ENCODE measurements at places on chromosomes 7 and 10.

GRCh38 chr7:8035647-8036518 is 67.3 kb downstream of the GLCCI1 start:
- DNase-seq = no peak

DNA sequence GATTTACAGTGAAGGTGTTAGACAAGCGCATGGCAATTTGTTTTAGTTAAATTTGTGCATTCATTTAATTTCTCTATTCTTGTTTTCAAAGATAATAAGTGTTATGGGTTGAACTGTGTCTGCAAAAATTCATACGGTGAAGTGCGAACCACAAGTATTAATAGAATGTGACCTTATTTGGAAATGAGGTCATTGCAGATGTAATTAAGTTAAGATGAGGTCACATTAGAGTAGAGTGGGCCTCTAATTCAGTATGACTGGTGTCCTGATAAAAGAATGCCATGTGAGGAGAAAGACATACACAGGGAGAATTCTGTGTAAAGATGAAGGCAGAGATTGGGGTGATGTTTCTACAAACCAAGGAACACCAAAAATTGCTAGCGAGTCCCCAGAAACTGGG is 158.8 kb upstream of the SEMA3E start:
- no peak for DNase-seq

- no peak for DNase-seq
Measured at GRCh38 chr7:117067340-117067739, 114.0 kb downstream of the ST7 start.

DNA sequence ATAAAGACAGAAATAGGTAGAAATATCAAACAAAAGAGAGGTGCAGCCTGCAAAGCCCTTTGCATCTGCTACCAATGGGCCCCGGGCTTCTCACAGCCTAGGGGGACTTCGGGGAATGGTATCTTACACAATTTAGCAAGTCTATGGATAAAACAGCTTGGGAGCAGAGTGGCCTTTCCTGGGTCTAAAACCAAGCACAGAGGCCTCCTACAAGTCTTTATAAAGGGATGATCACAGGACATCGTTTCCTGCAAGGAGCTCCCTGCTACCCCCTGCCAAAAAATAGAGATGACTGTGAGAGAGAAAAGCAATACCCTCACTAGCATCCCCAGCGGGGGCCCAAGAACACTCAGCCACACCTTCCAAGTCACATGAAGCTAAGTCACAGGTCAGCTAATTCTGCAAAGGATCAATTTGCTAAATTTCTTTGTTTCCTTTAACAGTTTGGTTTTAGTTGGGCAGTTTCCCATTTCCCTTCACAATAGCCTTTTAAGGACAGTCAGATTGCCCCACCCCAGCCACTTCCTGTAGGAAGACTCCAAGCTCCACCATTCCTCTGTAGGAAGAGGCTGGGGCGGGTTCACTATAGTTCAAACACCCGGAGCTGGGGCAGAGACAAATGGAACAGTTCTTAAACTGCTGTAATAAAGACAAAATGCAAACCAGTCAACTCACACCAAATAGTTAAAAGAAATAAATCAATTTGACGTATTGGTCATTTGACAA is 105.5 kb downstream of the SLIT1 start:
- DNase-seq = no peak

GRCh38 chr10:125296598-125296997 is 136.2 kb upstream of the CTBP2 start:
- no peak for DNase-seq

DNA sequence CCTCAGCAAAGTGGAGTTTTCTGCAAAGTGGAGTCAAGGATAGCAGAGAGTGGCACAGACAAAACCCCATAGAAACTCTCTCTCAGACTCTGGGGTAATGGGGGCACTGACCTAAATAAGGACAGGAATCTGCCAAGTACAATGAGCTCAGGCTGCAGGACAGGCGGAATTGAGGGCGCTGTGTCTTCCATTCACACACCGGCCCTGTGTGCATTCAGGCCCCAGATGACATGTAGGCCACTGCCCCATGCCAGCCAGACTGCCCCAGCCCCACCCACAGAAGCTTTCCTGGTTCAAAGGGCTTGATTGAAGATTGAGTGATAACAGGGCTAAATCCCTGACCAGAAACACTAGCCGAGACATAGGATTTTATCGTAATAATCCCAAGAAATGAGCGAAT is 52.7 kb downstream of the EEPD1 start:
- DNase-seq = no peak

- DNase-seq = peak; percentile 66
Measured at GRCh38 chr10:91298224-91298871, 77.9 kb downstream of the PCGF5 start.

GRCh38 chr7:148238761-148239325 is 351.7 kb upstream of the C7orf33 start:
- DNase-seq = no peak

GRCh38 chr7:143351060-143351459 is 11.5 kb downstream of the FAM131B start:
- DNase-seq = no peak

DNA sequence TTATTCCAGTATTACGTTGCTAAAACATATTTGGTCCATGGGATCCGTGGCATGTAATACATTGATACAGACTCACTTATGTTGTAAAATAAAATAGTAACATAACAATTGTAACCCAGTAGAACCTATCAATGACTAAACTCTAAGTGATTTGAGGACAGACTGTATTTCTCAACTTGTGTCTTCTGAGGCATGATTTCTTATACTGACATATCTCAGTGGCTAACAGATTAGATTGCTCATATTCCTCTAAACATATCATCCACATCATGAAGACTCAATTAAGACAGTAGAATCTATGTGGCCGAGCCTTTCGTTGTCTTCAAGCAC is 72.3 kb downstream of the CREB5 start:
- no peak for DNase-seq

GRCh38 chr10:74746813-74747212 is 79.6 kb upstream of the KAT6B start:
- no peak for DNase-seq

DNA sequence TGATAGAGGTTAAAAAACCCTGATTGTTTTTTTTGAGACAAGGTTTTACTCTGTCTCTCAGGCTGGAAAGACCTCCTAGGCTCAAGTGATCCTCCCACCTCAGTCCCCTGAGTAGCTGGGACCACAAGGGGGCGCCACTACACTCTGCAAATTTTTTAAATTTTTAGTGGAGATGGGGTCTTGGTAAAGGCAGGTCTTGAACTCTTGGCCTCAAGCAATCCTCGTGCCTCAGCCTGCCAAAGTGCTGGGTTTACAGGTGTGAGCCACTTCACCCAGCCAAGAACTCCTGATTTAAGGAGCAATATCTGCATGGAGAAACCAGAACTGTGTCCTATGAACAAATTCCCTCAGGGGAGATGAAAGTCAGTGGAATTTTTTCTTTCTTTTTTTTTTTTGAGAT is 7.3 kb upstream of the KLHDC10 start:
- peak; percentile 21 for DNase-seq

GRCh38 chr7:116740755-116741462 is 68.9 kb downstream of the MET start:
- no peak for DNase-seq

DNA sequence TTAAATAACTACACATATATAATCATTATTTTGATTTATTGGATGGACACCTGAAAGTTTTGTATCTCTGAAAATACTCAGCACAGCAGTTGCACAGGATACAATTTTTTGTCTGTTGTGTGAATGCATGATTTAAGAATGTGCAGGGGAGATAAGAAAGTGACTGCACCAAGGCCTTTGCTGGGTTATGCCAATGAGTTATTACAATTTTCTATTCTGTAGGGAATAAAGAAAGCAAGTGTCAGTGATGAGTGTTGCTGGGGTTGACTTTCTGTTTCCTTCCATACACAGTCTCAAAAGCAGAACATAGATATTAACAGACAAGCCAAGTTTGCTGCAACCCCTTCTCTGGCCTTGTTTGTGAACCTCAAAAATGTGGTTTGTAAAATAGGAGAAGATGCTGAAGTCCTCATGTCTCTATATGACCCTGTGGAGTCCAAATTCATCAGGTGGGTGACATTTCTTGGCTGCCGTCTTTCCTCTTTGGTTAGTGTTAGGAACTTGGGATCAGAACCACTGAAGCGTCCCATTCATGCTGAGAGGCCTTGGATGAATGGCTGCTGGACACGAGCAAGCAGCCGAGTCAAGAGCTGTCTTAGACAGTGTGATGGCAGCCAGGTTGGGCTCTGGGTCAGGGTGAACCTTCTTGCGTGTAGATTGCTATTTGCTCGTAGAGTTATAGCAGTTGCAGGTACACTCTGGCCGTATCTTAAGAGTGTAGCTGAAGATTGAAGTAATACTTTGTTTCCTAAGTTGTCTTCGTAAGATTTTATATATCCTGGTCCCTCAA is 92.8 kb downstream of the DOCK1 start:
- no peak for DNase-seq

- DNase-seq = no peak
Measured at GRCh38 chr7:48108959-48109847, 20.1 kb downstream of the UPP1 start.

- DNase-seq = peak; percentile 81
Measured at GRCh38 chr7:95824616-95825015, 52.3 kb downstream of the DYNC1I1 start.

DNA sequence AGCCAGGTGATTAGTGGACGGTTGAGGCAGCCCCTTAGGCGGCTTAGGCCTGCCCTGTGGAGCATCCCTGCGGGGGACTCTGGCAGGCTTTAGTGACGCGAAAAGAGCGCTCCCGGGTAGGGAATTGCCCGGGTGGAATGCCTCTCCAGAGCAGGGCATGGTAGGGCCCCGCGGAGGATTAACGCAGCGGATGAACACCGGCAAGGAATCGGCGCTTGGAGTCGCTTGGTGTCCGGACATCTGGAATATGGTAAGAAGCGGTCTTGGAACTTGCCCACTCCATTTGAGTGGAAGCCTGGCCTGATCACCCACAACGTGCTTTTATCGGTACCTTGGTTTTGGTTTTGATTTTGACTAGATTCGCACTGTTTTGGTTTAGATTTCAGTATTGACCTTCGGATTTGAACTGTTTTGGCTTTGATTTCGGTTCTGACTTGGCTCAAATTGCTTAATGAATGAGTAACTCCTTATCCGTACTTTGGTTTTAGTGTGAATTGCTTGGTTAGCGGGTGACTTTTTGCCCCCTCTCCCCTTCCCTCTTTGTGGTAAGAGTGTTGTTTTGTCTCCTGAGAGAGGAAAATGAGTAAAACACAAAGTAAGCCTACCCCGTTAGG is 24.2 kb upstream of the CHST3 start:
- DNase-seq = no peak

DNA sequence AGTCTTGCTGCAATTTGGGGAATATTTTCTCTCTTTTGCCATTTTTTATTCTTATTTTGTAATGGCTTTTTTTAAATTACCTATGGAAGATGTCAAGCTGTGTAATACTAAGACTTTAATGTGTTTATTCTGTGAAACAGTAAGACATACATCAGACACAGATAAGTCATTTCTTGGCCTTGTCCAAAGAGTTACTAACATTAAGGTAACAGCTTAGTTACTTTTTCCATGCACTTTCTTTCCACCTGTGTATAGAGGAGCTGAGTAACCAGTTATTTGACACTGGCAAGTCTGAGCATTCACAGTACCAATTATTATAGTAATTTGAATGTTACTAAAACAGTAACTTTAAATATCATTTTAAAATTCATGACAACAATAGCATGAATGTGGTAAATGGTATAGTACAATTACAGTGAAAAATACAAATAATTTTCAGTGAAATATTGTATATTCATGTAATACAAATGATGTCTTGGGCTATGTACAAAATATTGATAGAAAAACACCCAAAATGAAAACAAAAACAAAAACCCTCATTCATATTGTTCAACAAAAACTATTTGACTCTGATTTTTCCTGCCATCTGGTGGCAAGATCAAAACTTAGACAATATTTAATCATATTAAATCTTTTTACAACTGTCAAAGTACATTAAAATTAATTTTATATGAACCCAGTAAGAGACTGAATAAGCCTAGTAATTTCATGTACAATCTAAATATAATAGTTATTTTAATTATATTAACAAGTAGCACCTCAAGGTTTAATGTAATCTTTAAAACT is 259.8 kb upstream of the SEMA3A start:
- no peak for DNase-seq

GRCh38 chr7:28155019-28155660 is 25.5 kb downstream of the JAZF1 start:
- DNase-seq = no peak

- DNase-seq = no peak
Measured at GRCh38 chr7:131235489-131236317, 92.0 kb upstream of the MKLN1 start.

- DNase-seq = peak; percentile 75
Measured at GRCh38 chr10:78458983-78459638, 425.4 kb downstream of the RPS24 start.

GRCh38 chr7:17535776-17536175 is 237.3 kb downstream of the AHR start:
- DNase-seq = no peak

DNA sequence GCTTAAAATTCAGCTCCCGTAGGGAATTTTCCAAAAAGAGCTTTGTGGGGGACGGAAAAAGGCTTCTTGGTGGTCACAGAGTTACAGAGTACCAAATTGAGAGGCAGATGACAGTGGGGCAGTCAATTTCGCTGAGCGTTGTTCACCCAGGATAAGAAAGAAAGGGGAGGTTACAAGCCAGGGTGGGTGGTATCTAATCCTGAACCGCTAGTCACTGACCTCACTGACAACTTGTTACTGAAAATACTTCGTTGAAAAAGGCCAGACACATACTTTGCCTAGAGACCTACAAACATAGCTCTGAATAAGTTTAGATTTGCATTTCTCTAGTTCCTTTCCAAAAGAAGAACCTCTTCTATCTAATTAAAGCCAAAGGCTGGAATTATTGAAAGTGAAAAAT is at the start of gene CTNNA3:
CTNNA3 (minus strand) TSS at position 167 of the 400 bp plus-strand sequence.
- no peak for DNase-seq

DNA sequence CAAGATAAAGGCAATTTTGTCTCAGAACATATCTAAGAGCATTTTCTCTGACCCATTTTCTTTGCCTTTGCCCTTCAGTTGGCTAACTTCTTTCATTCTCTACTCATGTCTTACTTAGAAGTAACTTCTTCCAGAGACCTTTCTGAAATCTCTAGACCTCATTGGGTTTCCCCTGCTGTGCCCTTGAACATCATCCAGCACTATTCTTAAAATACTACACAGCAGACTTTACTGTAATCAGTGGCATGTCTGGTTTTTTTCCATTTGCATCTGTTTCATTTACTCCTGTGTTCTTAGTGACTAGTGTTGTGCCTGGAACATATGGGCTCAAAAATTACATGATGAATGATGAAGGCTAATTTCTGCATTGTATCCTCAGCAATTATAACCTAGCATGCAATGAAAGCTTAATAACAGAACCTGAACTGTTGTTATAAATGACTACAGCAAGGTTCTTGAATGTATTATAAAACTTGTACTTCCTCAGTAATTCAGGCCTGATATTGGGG is 301.9 kb downstream of the CDK14 start:
- no peak for DNase-seq

GRCh38 chr10:38003588-38003987 is 6.9 kb upstream of the ZNF33A start:
- no peak for DNase-seq

GRCh38 chr10:52111101-52111891 is 202.8 kb upstream of the DKK1 start:
- no peak for DNase-seq

GRCh38 chr7:30761214-30762156 is 9.6 kb downstream of the INMT start:
- DNase-seq = no peak

- no peak for DNase-seq
Measured at GRCh38 chr10:17624996-17625395, 7.8 kb upstream of the HACD1 start.

Data from NCI-H526 (cell line).